ENCODE measurements at places on chromosomes 7 and 10.

DNA sequence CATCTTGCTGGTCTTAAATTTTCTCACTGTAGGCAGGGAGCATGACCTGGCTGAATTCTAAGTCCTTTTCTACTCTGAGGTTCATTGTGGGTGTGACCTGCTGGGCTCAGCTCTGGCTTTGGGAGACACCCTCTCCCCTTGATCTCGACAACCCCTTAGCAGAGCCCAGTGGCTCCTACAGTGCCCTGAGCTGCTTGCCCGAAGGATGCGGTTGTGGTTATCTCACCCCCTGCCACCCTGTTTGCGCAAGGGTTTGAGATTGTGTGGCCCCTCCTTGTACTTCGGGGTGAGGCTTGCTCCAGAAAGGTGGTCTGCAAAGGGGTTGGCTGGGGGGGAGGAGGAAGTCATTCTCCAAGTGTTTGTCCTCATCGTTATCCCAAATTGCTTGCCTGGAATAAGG is 55.3 kb downstream of the TCF7L2 start:
- DNase-seq, result no peak

DNA sequence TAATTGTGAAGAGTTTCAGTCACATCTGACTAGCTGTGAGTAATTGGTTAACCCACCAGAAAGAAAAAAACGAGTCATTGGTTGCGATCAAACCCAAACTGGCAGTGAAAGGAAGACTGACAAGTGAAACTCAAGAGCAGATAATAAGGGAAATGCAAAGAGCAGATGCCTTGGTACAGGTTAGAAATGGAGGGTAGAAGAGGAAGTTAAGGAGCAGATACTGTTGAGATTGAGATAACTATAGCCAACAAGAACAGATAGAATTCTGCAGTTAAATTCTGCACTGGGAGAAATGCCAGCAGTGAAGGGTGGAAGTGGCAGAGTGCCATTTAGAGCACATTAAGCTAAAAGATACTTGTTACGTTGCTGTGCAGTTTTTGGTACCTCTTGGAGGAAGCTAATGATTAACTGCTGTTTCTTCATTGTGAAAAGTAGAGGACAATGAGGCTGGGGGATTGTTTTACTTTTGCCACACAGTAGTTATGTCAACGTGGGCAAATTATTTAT is 65.8 kb downstream of the CDK13 start:
- peak; percentile 2 for DNase-seq

DNA sequence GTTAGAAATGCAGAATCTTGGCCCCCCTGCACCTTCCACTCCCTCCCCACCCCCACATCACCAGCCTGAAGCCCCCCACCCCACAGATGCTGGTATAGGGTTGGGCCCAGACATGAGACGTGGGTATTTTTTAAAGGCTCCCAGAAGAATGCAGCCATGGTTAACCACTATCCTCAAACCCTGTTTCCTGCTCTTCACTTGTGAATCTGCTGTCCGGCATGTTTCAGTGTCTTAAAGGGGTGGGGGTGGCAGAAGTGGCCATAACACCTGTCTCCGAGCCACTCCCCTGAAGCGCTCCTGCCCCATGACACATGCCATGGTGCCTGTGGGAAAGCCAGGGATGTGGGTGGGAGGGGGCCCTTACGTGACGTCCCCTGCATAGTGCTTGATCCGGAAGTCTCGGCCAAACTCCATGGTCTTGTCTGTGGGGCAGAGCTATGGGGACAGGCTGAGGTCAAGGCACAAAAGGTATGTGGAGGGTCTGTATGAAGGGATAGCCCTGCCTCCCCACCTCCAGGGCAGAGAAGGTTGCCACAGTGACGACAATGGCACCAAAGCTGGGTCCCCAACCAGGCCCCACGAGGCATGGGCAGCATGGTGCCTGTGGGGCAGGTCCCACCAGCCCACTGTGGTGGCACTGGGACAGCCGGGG is 9.6 kb downstream of the MYO1G start:
- DNase-seq, result no peak

GRCh38 chr7:38311329-38311937 is 38.0 kb upstream of the TARP start:
- DNase-seq, result peak; percentile 46

- DNase-seq, result peak; percentile 25
Observed at GRCh38 chr7:117827862-117828261, 45.4 kb downstream of the CTTNBP2 start.

DNA sequence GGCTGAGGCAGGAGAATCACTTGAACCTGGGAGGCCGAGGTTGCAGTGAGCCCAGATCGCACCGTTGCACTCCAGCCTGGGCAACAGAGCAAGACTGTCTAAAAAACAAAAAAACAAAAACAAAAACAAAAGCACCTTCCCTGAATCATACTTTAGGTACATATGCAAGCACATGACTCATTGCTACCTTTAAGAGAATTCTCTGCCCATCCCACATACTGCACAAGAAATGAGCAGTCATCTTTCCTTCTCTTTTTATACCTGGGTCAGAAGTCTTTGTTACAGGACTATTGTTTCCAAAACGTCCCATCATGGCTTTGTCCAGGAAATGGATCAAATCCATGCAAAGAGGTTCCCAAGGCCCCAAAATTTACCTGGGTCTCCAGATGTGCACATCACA is 21.5 kb upstream of the AKR1B10 start:
- no peak for DNase-seq

DNA sequence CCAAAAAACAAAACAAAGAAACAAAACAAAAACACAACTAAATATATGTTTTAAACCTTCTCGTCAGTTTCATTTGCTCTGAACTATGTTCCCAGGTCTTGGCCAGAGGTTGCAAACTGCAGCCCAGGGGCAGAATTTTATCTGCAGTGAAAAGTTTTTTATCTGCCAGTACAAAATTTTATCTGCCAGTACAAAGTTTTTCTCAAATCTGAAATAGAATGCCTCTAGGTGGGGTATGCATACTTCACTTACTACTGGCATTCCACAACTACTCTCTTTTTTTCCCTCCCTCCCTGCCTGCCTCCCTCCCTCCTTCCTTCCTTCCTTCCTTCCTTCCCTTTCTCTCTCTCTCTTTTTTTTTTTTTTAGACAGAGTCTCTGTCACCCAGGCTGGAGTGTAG is 9.4 kb upstream of the CLDN3 start:
- DNase-seq, result no peak

GRCh38 chr10:100736144-100736808 is 9.1 kb upstream of the PAX2 start:
- DNase-seq, result no peak

DNA sequence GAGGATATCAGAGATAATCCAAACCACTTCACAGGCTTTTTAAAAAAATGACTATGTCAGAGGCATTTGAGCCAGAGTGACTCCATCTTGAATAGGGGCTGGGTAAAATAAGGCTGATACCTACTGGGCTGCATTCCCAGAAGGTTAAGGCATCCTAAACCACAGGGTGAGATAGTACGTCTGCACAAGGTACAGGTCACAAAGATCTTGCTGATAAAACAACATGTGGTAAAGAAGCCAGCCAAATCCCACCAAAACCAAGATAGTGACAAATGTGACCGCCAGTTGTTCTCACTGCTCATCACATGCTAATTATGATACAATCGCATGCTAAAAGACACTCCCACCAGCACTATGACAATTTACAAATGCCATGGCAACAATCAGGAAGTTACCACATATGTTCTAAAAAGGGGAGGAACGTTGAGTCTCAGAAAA is 177.5 kb downstream of the RAPGEF5 start:
- DNase-seq, result no peak

DNA sequence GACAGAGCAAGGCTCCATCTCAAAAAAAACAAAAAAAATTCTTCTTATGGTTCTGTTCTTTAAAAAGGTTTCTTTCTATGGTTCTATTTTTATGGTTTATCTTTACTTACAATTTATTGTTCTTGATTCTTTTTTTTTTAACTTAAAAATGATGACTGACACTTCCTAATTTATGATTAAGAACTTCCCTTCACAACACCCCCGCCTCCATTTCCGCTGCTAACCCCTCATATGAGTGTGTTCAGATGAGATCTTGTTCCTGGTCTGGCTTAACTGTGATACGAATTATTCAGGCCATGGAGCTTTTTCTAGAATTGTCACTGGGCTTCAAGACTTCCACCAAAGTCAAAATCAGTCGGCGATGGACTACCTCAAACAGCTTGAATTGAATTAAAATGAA is 33.9 kb downstream of the PTER start:
- no peak for DNase-seq

GRCh38 chr10:120314442-120314841 is 142.6 kb upstream of the PLPP4 start:
- no peak for DNase-seq

- no peak for DNase-seq
Observed at GRCh38 chr10:75685187-75685586, 253.8 kb downstream of the LRMDA start.

- DNase-seq, result no peak
Observed at GRCh38 chr7:142319970-142320369, 62.1 kb upstream of the PRSS58 start.

GRCh38 chr10:132994185-132994796 is 51.9 kb upstream of the CFAP46 start:
- DNase-seq, result no peak

GRCh38 chr10:404346-404745 is 269.1 kb downstream of the ZMYND11 start:
- DNase-seq, result no peak

DNA sequence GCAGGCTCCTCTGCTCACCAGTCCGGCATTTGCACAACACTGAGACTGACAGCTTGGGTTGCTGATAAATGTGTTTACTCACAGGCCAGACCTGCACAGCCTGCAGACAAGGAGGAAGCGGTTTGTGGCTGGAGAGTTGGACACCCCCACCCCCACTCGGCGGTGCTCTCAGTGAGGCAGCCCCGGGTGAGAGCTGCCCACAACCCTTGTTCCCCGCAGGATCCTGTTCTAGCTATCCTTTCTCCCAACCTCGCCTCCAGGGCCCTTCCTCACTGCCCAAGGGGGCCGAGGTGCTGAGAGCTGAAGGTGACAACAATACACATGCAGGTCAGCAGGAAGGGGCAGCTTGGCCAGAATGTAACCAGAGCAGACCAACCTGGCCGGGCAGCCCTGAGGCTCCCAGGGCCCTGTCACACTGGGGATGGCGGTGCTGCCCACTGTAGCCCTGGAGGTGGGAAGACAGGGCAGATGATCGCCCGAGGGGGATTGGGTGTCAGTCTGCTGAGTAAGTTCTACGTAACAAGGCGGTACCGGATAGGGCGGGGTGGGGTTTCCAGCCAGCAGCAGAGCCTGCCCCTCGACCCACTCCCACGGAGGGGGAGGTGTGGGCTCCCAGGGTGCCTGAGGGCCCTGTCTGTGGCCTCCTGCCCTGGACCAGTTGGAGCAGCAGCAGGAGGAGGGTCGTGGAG is 2.1 kb upstream of the ADAM8 start:
- DNase-seq, result no peak

GRCh38 chr10:12887780-12888179 is 113.7 kb downstream of the CCDC3 start:
- no peak for DNase-seq

GRCh38 chr7:102154425-102154824 is 132.2 kb upstream of the SH2B2 start:
- no peak for DNase-seq
